ENCODE measurements at places on chromosomes 6 and 20.

DNA sequence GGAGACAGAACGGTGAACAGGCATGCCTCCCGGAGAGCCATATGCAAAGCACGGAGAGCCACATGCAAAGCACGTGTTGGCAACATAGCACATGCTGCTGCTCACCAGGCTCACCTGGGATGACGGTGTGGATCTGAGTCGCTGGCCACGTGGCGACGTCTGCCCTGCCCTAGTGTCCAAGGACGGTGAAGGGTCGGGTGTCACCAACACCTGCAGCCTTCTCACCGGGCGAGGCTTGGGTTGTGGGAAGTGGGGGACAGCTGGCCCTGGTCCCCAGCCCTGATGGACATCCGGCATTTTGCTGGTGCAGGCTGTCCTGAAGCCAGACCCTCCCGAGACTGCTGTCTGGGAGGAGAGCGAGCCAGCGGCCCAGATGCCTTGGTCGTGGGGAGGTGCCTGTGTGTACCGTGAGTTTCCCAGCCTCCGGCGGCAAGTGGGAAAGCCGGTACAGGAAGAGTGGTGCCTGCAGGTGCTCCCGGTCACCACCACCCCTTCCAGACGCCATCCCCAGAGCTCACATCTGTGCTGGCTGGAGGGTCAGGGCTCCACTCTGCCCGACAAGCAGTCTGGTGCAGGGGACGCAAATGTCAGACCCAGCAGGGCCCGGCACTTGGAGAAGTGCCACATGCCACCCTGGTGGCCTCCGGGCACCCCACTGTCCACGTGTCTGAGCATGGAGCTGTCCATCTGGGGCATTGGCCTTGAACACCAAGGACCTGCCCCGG, 5.9 kb upstream of the ADRM1 start:
- no peak for DNase-seq

DNA sequence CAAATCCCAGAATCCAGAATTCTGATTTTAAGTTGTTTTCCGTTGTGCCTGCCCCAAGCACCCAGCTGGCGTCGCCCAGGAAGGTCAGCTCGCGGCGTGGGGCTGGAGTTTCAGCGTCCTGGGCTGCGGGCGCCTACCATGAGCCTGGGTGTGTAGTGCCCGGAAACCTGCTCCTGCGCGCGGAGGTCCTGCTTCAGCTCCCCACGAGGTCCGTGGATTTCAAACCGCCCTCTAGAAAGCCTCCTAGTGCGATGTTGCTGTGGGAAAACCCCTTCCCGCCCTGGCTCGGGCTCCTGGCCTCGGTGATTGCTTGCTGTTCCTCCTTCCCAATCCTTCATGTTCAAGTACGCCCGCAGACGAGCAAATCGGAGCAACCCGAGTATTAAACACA, 51.3 kb upstream of the NRN1 start:
- DNase-seq: no peak

- DNase-seq: no peak
Measured at GRCh38 chr20:30816182-30816645, 441.2 kb upstream of the DEFB115 start.

DNA sequence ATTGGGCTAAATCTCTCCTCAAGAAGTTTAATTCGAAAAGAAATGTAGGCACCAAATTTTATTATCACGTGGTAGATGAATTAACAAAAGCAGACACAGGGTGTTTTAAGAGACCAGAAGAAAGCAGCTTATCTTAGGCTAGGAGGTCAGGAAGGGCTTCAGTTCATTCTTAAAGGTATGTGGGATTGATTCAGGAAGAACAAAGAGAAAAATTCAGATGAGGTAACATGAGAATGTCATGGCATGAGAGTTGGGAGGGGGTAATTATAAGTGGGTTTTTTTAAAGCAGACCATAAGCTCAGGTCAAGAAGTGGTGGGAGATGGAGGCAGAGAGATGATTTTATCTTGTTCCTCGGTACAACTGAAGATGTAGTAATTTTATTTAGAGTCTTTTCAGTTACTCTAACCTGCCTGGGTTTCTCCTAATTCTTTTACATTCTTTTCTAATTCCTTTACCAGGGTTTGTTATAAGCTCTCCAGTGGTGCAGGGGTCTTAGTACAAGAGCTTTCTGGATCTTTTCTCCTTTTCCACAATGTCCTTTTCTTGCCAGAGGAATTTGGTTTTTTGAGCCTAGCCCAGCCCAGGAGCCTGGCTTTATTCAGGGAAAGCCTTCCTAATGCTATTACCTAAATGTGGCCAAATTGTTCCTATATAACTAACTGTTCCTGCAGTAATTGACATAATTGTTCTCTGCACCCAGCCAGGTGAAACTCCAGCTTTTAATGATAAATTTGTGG, 474.1 kb upstream of the BTBD3 start:
- DNase-seq: no peak

DNA sequence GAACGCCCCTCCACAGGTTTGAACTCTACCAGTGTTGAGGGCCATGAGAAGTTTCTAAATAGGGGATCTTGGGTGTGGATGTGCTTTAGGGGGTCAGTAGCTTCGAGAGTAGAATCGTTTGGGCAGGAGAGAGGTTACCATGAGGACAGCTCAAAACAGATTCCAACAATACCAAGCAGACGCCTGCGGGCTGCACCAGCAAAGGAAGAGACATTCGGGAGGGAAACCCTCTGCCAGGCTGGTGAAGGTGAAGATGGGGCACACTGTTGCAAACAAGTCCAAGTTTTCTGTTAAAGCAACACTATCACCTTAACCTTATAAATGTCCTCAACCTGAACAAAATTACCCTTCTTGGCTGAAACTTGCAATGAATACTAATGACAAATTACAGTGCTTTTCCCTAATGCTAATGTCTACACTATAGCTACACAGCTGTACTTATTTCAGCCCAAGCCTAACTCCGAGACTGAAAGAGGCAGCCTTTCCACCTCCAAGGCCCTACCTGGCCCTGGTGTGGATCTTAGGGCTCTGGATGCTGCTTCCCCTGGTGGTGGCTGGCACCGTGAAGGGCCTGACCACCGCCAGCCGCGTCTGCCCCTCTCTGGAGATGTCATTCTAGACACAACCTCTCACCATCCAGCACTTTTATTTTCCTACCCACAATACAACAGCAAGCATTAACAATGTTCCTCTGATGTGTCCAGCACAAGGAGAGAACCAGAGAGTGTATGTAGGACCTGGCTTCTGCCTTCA, 80.1 kb downstream of the DLL1 start:
- no peak for DNase-seq

DNA sequence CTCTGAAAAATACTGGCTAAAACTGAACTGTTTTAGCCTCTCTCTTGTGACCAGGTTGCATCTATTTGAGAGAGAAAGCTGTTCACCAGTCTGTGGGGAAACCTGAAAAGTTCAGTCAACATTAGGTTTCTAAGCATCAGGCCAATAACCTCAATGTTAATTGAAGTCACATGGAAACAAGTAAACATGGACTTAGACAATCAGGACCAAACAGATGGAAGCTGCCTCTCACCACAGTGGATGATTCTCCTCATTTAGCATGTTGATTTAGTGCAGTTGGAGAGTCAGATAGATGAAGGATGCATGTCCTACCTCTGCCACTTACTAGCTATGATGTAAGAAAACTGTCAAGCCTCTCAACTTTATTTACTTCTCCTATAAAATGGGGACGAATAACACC, 18.2 kb downstream of the SCGN start:
- DNase-seq: no peak

- peak; percentile 51 for DNase-seq
Measured at GRCh38 chr6:13421425-13422059, 65.9 kb downstream of the GFOD1 start.

DNA sequence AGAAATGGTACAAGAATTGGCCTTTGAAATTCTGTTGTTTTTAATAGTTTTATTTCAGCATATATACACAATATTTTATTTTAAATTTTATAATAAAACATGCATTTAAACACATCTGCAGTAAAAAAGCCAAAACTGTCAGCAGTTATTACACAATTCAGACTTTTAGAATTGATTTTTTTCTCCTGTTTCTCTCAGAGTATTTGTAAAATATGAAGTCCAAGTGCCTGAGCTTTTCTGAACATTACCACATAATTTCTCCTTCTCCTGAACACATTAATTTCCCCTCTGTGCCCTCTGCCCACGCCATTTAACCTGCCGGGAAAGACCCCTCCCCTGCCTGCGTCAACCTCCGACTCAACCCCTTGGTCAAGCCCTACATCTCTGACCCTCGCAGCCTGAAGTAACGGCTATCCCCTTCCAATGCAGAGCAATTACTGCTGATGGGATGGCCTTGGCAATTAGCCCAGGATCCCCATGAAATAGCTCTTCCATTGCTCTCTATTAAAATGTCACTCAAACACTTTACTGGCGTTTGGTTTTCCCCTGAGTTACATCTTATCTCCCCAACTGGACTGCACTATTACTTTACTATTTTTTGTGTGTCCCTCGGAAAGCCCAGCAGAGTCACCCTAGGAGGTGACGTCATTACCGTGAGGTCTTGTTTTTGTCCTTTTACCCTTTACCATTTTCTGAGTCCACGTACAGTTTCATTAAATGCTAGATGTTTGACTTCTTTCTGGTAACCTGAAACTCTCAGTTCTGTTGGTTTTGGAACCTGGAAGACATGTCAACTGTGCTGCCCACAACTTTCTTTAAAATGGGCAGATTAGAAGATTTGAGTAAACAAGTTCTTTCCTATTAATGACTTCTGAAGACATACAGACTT, 146.7 kb upstream of the TAB2 start:
- no peak for DNase-seq

DNA sequence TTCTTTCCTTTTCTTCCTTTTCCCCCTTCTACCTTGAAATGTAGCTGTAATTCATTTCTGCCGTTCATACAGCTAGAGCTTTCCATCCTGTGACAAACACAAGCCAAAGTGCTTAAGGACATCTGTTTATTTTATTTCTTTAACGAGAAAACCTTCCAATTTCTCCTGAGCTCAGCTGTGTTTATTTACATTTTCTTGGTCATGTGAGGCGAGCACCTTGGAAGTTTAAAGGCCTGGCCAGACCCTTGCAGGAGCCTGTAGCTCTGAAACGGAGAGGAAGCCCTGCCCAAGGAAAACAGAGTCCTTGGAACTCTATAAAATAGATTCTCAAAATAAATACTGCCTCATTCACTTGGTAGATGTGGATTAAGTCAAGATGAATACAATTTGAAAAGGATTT, 223.1 kb downstream of the EYA2 start:
- no peak for DNase-seq

DNA sequence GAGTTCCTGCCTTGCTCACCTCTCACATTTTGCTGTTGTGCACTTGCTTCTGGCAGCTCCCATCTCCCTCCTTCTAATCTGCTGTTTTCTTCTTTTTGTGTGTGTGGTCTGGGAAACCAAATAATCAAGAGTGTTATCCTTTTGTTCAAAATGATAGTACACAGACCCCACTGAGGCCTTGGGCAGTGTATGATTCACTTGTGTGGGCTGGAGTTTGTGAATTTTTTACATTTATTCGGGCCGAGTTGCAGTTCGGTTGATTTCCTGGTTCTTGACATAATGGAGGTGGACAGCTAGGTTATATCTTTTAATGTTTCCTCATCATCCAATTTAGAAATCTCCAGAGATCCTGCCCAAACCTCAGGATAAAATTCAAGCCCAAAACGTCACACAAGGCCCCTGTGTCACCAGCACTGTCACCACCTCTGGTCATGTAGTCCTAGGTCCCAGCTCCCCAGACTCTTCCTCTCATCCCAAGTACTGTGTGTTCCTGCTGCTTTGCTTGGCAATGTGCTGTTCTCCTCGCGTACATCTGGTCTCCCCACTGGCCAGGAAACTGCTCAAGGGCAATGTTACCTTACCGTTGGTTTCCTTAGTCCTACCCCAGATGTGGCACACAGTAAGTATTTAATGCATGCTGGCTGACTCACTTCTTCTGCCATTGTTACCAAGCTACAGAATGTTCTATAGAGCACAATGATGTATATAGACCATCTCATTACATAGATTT, 55.7 kb upstream of the PHACTR2 start:
- no peak for DNase-seq

GRCh38 chr6:148577687-148578488, 168.9 kb upstream of the UST start:
- DNase-seq: peak; percentile 72

GRCh38 chr6:88165844-88166492, at the start of gene CNR1:
Gene CNR1, minus strand, starts transcription at chr6:88166347. Its CDS starts 21,073 bp downstream, at chr6:88145274.
- DNase-seq: no peak

- DNase-seq: no peak
Measured at GRCh38 chr6:33433001-33433543, 13.2 kb downstream of the SYNGAP1 start.

GRCh38 chr6:29525311-29525639, 34.3 kb downstream of the UBD start:
- no peak for DNase-seq

DNA sequence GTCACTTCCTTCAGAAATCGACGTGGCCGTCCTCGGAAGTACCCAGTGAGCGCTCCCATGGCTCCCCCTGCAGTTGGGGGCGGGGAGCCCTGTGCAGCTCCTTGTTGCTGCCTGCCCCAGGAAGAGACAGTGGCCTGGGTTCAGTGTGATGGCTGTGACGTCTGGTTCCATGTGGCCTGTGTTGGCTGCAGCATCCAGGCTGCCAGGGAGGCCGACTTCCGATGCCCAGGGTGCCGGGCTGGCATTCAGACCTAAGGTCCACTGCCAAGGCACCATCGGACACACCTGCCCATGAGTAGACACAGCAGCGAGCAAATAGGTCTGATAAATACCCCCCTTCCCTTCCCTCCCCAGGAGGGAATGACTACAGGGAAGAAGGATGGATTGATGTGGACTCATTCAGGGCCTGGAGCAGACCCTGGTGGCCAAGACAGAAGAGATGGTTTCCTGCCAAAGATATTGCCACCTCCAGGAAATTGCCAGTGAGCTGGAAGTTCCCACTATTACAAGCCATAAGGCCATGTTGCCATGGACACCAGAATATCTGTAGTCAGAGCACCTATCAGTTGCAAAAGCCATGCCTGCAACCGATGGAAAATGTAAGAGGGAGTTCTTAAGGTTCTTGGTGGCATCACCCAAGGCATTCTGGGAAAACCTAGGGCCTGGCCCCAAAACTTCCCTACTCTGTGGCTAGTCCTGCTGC, 4.2 kb downstream of the TCF19 start:
- no peak for DNase-seq

- no peak for DNase-seq
Measured at GRCh38 chr6:36615018-36615761, 21.0 kb downstream of the SRSF3 start.

DNA sequence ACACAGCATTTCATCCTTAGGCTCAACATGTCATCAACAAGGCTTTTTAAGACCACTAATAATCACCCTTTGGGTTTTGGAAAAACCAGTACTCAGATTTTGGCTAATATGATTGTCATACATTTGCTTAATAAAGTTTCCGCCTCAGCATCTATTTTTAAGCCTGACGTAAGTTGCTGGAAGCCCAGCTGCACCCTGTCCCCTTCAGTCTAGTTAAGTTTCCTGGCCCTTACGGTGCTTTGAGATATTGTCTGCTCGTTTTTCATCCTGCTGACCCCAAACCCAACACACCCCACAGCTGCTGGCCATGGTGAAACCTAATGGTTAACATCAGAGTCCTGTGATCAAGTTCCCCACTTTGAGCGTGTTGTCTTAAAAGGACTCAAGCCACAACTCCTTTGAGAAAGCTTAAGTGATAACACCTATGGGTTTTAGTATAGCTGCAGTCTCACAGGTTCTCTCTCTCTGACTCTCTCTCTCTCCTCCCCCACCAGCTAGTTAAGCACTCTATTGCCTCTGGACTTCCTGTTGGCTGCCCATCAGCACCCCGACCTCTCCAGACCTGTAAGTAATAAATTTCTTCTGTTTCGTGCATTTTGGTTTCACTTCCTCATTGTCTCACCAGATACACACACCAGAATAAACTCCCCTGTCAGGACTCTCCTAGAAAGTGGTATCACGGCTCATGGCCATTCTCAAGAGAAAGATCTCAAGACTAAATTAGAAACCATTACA, 802.0 kb downstream of the C6orf118 start:
- DNase-seq: no peak

- no peak for DNase-seq
Measured at GRCh38 chr20:47438464-47439381, 63.0 kb upstream of the NCOA3 start.

Measured in hippocampal formation (tissue), 2 donors.